ENCODE measurements at places on chromosomes 13 and 19.

GRCh38 chr19:2221250-2221831 is 14.8 kb downstream of the PLEKHJ1 start:
- no peak for DNase-seq

- no peak for DNase-seq
Measured at GRCh38 chr13:111955412-111956065, 111.4 kb upstream of the SOX1 start.

- DNase-seq = no peak
Measured at GRCh38 chr19:32895384-32895783, 25.8 kb upstream of the SLC7A9 start.

- peak; percentile 13 for DNase-seq
Measured at GRCh38 chr13:45851171-45851921, at the start of gene SIAH3. Gene SIAH3 (minus strand): TSS chr13:45851753. CDS start chr13:45851629, 124 bp downstream.

GRCh38 chr13:60012488-60012887 is 151.2 kb downstream of the DIAPH3 start:
- DNase-seq = no peak

GRCh38 chr19:54255105-54255775 is 1.8 kb downstream of the LILRB5 start:
- no peak for DNase-seq

DNA sequence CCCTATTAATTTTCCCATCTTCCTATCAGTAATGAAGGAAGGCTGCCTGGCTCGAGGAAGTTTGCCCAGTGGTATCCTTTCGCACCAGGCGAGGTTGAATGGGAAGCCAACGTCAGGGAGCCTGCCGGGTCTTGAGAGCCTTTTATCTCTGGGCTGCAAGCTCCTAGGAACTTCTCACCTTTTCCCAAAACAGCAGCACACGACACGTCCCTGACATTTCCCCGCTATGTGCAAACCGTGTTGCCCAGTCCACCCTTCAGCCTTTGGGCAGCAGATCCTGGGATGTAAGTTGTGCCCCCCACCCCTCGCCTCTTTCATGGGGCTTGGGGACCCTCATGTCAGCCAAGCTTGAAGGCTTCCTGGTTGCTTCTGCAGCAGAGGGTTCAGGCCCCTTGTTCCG is 179.1 kb downstream of the ZNF536 start:
- no peak for DNase-seq

- DNase-seq = no peak
Measured at GRCh38 chr19:1232652-1233072, 5.1 kb downstream of the CBARP start.

DNA sequence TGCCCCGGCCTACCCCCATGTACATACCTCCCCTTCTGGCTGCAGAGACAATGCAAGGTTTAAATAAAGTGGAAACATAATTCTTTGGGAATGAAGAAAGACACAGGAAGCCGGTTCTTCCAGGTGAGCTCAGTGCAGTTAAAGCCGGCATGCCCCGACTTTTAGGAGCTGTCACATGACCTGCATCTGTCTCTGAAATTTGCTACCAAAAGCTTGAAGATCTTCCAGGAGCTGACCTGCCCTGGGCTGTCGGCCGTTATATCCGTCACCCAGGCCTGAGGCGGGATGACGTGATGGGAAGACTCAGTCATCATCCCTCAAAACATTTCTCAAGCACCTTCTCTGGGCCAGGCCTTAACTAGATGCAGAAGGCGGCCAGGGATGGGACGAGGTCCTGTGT is 10.3 kb downstream of the RAB8A start:
- DNase-seq = no peak

DNA sequence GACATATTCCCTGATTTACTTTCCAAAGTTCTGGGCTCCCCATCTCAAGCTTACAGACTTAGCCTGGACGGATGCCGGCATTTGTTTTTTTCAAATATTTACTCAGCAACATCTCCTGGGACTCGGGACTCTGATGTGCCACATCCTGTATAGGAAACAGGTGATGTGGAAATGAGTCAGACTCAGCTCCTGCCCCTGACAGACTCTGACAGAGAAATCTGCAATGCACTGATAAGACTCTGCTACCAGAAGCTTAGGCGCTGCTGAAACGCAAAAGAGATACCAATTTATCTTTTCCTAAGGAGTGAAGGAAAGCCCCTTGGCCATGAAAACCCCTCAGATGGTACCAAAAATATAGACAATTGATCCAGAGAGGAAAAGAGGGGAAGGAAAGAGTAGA is 16.2 kb downstream of the LAIR2 start:
- no peak for DNase-seq

DNA sequence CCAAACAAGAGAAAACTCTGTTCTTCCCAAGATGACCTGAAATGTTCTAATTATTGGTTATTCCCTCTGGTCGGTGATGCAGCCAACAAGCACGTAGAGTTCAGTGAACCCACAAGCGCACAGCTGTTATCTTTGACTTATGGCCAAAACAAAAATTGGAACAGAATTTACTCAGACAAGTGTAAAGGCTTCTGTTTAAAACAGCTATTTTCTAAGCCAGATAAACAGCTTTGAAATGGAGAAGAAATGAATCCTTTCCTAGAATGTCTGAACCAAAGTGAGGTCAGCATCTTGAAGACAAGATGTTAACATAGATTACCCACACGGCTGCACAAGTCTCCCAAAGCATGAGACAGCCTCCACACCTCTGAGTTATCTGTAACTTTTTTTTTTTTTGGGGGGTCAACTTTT is 669.2 kb downstream of the DIAPH3 start:
- DNase-seq = peak; percentile 68

DNA sequence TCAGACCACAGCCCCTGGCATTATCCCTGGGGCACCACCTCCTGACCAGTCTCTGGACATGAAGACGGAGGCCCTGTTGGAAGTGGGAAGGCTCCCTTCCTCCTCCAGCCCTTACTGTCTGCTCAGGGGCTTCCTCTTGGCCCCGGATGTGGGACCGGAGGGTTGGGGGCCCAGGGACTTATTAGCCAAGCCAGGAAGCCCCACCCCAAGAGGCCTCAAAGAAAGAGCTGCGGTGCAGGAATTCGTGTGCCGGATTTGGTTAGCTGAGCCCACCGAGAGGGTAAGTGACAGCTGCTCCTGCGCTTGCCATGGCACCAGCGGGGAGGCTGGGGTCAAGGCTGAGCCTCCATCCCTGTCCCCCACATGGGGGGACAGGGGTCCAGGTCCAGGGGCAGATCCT is at the start of gene RETN:
Gene RETN (plus strand): TSS at position 208 of the 400 bp plus-strand sequence. CDS start 278 bp downstream, outside the sequence.
- DNase-seq = no peak

GRCh38 chr19:49348305-49349189 is 13.3 kb downstream of the CD37 start:
- DNase-seq = no peak

GRCh38 chr19:34365463-34366401 is 736 bp downstream of the GPI start:
- no peak for DNase-seq

DNA sequence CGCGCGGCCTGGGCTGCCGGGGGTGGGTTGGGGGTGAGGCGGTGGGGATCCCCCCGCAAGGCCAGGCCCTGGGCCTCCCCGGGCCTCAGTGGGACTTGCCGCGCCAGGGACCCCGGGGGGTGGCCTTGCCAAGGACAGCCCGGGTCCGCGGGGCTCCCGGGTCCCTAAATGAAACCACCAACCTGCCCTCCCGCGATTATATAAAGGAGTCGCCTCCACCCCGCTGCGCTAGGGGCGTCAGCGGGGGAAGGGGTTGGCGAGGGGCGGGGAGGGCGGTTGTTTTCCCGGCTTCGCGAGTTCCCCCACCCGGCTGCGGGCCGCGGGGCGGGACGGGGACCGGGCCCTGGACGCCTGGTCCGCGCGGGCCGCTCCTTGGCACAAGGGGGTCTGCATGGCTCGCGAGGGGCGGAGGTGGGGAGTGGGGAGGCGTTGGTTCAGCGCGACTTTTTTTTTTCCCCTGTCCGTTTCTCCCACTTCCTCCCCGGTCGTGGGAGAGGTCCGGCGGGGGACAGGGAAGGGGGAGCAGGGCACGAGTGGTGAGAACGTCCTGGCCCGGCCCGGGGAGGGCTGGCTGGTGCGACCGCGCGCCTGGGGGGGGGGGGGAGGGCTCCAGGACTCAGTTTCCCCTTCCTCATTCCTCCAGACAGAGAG is 822 bp upstream of the ZBTB7A start:
- DNase-seq = no peak

GRCh38 chr19:18863843-18864362 is 32.1 kb downstream of the CERS1 start:
- no peak for DNase-seq

GRCh38 chr13:65929436-65929835 is 1300.7 kb downstream of the PCDH9 start:
- no peak for DNase-seq

- peak; percentile 30 for DNase-seq
Measured at GRCh38 chr19:21474671-21475181, 30.7 kb upstream of the ZNF429 start.

DNA sequence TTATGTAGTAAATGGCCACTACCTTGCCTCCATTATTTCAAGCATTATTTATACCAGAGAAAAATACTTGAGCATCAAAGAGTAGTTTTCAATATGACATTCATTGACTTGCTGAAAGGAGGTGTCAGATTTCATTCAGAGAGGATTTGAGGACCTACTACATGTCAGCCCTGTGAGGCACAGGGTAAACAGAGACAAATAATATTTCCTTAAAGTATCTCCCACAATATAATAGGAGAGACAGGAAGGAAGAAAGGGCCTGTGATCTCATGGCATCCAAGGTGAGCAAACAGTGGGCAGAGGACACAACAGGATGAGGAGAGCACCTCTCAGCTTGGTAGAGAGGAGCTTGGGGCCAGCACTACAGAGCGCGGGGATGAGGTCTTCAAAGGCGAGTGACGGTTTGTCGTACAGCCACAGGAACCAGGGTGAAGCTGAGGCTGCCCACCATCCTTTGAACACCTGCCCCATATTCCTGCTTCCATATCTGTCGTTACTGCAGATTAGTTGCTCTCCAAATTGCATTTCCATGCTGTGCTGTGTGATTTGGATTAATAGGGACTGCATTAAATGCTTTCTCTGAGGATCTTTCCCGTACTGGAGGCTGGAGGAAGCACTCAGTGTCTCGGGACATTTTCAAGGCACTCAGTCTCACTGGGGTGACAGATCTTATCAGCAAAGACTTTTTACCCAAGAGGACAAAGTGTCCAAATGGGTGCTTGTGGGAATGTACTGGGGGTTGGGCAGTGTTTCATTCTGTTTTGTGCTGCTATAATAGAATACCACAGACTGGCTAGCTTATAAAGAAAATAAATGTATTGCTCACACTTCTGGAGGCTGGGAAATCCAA is 59.2 kb downstream of the GJA3 start:
- no peak for DNase-seq

DNA sequence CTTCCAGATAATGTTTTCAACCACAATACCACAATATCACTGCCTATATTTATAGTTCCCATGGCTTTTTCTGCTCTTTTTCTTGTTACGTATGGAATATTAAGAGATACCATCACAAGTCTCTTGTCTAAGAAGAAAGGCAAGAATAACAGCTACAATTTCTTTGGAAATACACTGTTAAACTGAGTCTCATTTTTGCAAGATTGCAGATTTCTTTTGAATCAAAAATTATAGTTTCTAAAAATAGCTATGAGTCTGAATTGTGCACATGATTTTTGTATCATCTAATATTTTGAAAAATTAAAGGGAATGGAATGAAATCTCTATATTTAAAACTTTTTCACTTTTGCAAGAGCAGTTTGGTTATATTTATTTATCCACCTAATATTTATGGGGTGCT is 1120.8 kb downstream of the EFNB2 start:
- DNase-seq = no peak

GRCh38 chr19:45010306-45010705 is 9.0 kb downstream of the RELB start:
- no peak for DNase-seq

Data from non-pigmented ciliary epithelial cell (primary cell).